ENCODE measurements at places on chromosomes 3 and 15. TPM values are rescaled to one million over a fixed set of nuclear protein-coding genes. Genes with fewer than 3 reads are reported as not detected.

Gene EPHB3
- total RNA-seq: 3.1 TPM

Gene COLQ
- total RNA-seq: under 0.01 TPM

Gene LIPC
- total RNA-seq: under 0.01 TPM

Gene UACA
- total RNA-seq: 229 TPM

Gene MST1R
- total RNA-seq: 0.96 TPM

Gene IMPG2
- under 0.01 TPM for total RNA-seq

Gene P2RY14
- under 0.01 TPM for total RNA-seq

Gene PLSCR2
- total RNA-seq: not detected

Gene ISL2
- total RNA-seq: 0.56 TPM

Gene ROBO1
- 57.3 TPM for total RNA-seq

Gene ZIC1
- total RNA-seq: not detected

Gene GOLGA8S
- not detected for total RNA-seq

Gene MORC1
- total RNA-seq: not detected

Gene PLA2G4E
- not detected for total RNA-seq

Gene EOGT
- 36.6 TPM for total RNA-seq

Gene CCDC39
- total RNA-seq: not detected

Gene ITPKA
- total RNA-seq: 0.28 TPM

Gene NR2E3
- total RNA-seq: 0.38 TPM

Gene MOBP
- total RNA-seq: under 0.01 TPM

Gene MYH15
- 1.1 TPM for total RNA-seq

Gene CRYBG3
- 41.2 TPM for total RNA-seq

Gene KBTBD13
- not detected for total RNA-seq

Gene ANKRD63
- not detected for total RNA-seq

Measured in regular cardiac myocyte (primary cell).